Fibroblast of skin of back (primary cell): ENCODE measurements at places on chromosomes 11 and 22.

DNA sequence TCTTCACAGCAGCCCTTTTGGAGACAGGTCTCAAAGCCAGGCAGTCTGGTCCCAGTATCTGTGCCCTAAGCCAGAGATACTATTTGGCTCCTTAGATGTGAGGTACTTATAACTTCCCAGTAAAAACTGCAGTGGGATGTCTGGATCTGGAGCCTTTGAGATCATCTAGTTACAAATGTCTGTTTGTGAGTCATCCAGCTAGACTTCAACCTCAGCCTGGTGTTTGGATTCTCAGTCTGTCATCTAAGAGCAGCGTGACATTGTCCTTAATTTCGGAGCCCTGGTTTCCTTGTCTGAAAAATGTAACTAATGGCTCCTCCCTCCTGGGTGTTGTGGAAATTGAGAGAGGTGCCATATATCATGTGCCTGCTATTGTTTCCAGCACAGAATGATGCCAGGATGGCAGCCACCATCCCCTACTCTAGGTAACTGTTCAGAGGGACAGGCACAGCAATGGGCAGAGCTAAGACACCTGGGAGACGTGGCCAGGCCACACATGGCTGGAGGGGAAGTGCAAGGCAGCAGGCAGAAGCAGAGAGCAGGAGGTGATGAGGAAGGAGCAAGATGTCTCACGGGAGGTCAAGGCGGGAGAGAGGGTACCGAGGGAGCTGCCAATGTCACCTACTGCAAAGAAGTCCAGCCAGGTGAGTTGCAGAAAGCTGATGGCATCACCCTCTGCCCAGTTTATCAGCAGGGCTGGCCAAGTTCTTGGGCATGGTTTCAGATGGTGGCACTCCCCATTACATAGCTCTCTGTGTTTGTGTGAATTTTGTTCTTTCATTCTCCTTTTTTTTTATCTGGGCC is 20.6 kb upstream of the ST3GAL4 start:
- DNase-seq: peak; percentile 79

DNA sequence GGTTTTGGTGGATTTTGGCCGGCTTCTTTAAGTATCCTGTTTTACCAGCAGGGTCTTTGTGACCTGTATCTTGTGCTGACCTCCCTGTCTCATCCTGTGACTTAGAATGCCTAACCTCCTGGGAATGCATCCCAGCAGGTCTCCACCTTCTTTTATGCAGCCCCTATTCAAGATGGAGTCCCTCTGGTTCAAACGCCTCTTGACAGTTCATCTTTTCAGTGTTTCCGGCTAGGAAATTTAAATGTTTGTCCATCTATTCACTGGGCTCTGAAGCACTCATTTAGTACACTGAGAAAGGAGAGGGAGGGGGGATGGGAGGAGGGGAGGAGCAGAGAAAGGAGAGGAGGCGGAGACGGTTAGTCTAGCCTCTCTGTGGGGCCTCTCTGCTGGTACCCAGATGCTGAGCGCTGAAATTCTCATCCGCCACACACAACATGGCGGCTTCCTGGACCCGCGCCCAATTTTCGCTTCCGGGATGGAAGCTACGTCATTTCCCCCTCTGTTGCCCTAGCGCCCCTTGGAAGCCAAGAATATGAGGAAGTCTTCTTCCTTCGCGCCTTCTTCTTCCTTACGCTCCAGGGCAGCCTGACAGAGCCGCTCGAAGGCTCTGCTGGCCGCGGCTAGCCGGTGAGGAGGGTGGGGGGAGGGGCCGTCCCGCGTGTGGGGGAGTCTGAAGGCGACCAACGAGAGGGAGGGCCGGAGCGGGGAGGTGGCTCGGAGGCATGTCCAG is 69.0 kb upstream of the SYT13 start:
- peak; percentile 80 for DNase-seq

- DNase-seq: no peak
Observed at GRCh38 chr22:37485395-37486223, 575 bp downstream of the MFNG start.

DNA sequence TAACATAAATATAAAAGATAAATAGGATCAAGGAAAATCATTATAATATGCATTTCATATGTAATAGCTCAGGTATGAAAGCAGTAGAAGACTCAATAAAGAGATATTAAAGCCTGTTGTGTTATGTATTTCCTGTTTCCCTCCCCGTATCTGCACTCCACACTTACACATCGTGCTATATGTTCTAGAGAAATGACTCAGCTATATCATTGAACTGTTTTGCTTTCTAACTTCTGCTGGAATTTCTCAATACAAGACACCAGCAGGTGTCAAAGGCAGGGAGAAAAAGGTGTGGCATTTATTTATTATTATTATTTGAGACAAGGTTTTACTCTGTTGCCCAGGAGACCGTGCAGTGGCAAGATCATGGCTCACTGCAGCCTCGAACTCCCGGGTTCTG is 842.8 kb upstream of the CNTN5 start:
- DNase-seq: no peak

GRCh38 chr22:41563051-41563711 is 2.4 kb downstream of the CSDC2 start:
- peak; percentile 93 for DNase-seq

DNA sequence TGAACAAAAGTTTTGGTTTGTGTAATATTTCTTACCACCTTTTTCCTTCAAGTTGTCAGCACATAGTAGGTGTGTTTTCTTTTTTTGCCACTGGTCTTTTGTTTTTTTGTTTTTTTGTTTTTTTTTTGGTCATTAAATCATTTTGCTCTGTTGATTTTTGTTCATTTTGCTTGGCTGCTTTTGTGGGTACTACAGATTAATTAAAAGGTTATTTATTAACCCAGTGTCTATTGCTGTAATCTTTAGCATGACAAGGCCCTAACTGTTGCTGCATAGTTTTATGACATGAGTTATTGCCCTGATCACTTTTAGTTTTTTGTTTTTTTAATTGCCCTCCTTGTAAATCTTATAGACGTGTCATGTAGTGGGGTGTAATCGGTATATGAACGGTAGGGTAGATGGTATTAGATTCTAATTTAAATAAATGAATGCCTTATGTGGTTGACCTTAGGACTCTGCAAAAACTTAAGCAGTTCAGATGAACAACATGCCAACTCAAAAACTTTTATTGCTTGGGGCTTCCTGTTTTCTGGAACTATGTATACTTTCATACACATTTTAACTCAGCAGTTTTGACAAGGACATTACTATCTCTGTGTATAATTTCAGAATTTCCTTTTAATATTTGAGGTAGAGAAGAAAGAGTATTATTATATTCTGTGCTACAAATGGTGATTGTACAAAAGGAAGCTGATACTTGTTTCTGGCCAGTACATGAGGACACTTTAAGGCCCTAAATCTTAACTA is 7.9 kb downstream of the EWSR1 start:
- DNase-seq: no peak

- DNase-seq: no peak
Observed at GRCh38 chr11:105854269-105854668, 167.8 kb downstream of the MSANTD4 start.

DNA sequence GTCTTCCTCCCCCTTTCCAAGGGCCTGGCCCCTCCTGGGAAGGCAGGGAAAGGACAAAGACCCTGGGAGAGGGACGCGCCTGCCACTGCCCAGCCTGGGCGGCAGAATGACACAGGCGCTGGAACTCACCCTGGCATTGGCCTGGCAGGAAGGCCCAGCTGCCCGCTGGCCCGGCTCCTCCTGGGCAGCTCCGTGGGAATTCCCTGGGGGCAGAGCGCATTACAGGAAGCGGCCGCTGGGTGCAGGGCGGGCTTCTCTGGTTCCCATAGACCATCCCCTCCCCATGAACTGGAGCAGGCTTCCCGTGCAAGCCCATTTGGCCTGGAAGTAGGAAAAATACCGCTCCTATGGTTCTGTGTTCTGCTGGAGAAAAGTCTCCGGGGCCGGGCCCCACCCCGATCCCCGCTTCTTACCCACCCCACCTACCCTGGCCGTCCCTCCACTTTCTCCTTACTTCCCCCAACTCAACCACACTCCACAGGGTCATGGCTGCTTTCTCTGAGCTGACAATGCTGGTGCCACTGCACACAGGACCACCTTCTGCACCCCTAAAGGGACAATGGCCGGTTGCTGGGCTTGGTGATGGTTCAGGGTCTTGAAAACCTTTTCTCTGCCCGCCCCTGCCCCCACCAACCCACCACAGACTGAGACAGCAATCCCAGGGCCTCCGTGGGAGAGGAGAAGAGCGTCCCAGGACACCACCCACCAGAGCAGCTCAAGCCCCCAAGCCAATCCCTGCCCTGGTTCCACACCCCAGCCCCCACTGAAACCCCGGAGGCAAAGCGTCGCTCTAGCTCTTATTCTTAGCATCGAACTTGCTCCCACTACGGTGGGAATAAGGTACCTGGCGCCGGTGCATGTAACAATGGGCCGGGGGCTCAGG is 58.9 kb downstream of the LINC01488 start:
- DNase-seq: no peak

DNA sequence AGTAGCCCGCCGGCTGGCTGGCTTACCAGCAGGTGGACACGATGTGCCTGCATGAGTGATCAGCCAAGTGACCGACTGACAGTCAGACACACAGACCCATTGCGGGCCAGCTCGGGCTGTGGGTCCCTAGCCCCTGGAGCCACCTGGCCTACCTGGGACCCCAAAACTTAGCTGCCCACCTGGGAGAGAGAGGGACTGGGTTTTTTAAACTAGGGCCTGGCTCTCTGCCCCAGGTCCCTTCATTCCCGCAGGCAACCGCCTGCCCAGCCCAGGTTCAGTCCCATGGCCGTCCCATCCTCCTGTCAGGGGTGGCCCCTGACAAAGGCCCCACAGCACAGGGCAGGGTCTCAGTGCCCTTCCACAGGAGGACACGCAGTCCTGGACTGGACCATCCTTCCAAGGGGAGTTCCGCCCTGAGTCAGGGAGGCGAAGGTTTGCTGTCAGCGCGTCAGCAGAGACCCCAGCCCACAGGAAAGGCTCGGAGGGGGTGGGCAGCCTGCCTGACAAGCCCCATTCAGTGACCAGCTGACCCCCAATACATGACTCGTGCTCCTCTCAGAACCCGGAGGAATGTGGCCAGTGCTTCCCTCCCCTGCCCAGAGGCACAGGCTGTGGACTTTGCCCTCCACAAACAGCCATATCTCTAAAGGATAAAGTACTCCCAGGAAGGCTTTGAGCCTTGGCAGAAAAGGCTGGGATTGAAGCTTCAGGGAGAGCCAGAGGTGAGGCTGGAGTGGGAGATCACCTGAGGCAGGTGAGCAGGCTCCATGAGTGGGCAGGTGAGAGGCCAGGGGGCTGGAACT is 8.4 kb downstream of the SLCO2B1 start:
- DNase-seq: no peak

GRCh38 chr11:71200761-71201160 is 51.6 kb downstream of the SHANK2 start:
- DNase-seq: no peak

DNA sequence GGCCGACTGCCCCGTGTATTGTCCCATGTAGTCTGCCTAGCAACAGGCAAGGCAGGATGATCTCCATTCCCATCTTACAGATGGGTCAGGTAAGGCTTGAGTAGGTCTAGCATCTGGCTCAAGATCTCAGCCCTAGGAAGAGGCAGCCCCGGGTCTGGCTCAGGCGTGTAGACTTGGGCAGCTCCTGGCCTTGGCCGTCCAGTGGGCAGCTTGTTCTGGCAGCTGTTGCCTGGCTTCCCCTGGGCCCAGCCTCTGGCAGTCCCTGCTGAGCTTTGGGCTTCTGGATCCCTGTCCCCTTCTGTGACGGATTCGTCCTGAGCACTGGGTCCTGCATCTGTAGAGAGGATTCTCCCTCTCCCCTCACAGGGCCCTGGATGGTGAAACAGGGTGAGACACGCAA is 72.4 kb downstream of the MPPED1 start:
- DNase-seq: no peak

- DNase-seq: no peak
Observed at GRCh38 chr22:26053737-26054316, 115.4 kb upstream of the SEZ6L start.

DNA sequence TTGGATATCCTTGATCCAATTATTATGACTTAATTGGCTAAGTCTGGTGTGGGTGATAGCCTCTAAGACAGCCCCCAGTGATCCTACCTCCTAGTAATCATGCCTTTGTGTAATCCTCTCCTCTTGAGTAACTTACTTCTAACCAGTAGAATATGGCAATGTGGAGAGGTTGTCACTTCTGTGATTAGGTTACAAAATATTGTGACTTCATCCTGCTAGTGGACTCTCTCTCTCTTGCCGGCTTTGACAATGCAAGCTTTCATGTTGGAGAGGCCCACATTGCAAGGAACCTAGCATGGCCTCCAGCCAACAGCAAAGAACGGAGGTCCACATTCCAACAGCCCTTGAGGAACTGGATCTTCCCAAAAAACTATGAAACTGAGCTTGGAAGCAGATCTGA is 19.5 kb downstream of the YPEL4 start:
- no peak for DNase-seq

GRCh38 chr22:25628494-25628893 is 64.0 kb downstream of the GRK3 start:
- no peak for DNase-seq

- no peak for DNase-seq
Observed at GRCh38 chr11:33514079-33514925, 186.3 kb downstream of the C11orf91 start.

GRCh38 chr11:116261606-116262005 is 511.2 kb downstream of the BUD13 start:
- no peak for DNase-seq

DNA sequence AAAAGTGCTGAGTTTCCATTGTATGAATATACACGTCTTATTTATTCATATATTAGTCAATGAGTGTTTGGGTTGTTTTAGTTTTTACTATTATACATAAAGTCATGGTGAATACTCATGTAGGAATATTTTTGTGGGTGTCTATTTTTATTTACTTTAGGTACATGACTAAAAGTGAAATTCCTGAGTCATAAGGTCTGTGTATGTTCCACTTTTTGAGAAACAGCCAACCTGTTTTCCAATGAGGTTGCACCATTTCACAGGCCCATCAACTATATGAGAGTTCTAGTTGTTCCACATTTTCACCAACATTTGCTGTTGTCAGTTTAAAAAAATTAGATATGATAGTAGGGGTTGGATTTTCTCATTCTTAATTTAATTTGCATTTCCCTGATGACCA is 6.6 kb upstream of the OR6X1 start:
- no peak for DNase-seq

- no peak for DNase-seq
Observed at GRCh38 chr11:123235117-123235655, 40.1 kb upstream of the CLMP start.

DNA sequence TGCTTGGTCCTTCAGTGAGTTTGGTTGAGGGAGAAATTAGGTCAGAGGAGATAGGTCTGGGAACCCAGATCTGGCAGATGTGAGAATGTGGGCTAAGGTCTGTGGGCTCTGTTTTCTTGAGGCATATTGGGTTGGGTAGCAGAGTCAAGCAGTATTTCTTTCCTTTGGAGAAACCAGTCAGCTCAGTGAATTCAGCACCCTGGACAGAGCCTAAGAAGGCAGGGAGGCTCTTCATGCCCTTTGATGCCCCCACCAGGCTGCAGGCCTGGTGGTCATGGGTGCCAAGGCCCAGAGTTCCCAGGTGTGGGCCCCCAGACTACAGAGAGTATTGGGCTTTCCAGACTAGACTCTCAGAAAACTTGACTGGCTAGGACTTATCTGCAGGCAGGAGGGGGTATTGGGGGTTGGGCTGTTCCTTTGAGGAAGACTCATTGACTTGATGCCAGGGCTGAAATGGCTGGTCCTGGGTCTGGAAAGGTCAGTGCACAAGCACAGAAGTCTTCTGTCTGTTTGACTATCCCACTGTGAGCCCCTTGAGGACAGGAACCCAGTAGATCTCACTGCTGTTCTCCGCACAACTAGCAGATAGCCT is 45.3 kb upstream of the NECTIN1 start:
- DNase-seq: peak; percentile 55

- no peak for DNase-seq
Observed at GRCh38 chr11:125020342-125020741, 42.8 kb upstream of the SLC37A2 start.
